GM23338 (cell line): ENCODE measurements at places on chromosomes 7 and 10. TPM values are rescaled to one million over a fixed set of nuclear protein-coding genes. Genes with fewer than 3 reads are reported as not detected.

GRID2IP gene
- 1.5 TPM in 2 replicates for total RNA-seq

HTR5A gene
- total RNA-seq = not detected in 2 replicates

ELN gene
- 4.0 and 5.6 TPM in 2 replicates for total RNA-seq

SDK1 gene
- 5.1 and 10.0 TPM in 2 replicates for total RNA-seq

- H3K27me3 ChIP-seq = no peaks in the 10 kb centered on the region
- no peak for DNase-seq
- no peaks in the 10 kb centered on the region for H3K4me1 ChIP-seq
- no peak overlapping the region for H3K27ac ChIP-seq
These were observed 592.0 kb downstream of the AUTS2 start for GRCh38 chr7:70190281-70190680.

- H3K27me3 ChIP-seq = no peaks in the 10 kb centered on the region
- H3K27ac ChIP-seq = peak overlapping the region; percentile 6; the same call in 1 of the 2 replicates
- no peaks in the 10 kb centered on the region for H3K36me3 ChIP-seq
- no peak for DNase-seq
These were observed 1.9 kb downstream of the MRPS33 start for GRCh38 chr7:141012696-141013344.

- no peak overlapping the region for H3K27ac ChIP-seq
- no peaks in the 10 kb centered on the region for H3K27me3 ChIP-seq
- DNase-seq = no peak
- no peaks in the 10 kb centered on the region for H3K36me3 ChIP-seq
- H3K4me3 ChIP-seq = no peak overlapping the region
These were observed 38.2 kb upstream of the CUX1 start for GRCh38 chr7:101779267-101779666.

GRCh38 chr7:30163231-30163894 lies 28.6 kb downstream of the MTURN start:
- no peak for DNase-seq
- no peak overlapping the region for H3K27ac ChIP-seq
- peaks cover 38% of the 10 kb centered on the region for H3K4me1 ChIP-seq
- H3K4me3 ChIP-seq = no peak overlapping the region
- 0 out of 2 replicates have a peak, but pooled peaks cover 9% of the 10 kb centered on the region for H3K27me3 ChIP-seq
- H3K36me3 ChIP-seq = no peaks in the 10 kb centered on the region

DNA sequence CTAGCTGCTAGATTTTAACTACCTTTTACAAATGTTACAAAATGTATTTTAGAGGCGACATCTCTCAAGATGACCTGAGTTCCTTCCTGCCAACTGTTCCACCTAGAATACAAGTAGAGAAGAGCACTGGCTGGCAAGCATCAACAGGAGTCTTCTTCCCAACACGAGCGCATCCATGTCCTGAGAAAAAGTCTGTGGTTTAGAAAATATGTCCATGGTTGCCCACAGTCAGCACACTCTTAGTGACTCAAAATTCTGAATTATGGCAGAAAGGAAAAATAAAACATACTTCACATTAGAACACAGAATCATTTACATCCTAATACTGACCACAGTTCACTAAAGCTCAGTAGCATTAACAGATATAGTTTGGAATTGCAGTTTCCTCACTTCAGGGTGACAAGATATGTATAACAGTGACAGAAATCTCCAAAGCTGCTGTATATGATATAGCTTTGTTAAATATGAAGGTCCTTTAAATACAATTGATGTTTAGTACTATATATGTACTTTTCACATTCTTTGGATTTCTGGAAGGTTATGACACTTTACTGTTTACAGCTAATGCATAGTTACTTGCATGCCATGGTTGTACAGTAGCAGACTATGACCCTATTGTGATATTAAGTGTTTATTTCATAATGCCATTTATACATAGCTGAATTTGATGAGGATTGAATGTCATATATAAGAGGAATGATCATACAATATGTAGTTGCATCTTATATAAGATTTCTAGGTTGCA lies 327.1 kb downstream of the GFRA1 start:
- no peaks in the 10 kb centered on the region for H3K36me3 ChIP-seq
- H3K27ac ChIP-seq = no peak overlapping the region
- DNase-seq = no peak
- H3K27me3 ChIP-seq = no peaks in the 10 kb centered on the region
- H3K4me1 ChIP-seq = peaks cover 14% of the 10 kb centered on the region; the same call in 1 of the 2 replicates
- no peak overlapping the region for H3K4me3 ChIP-seq

GRCh38 chr7:22447008-22447407 lies 53.0 kb downstream of the STEAP1B start:
- H3K36me3 ChIP-seq = no peaks in the 10 kb centered on the region
- no peak for DNase-seq
- no peaks in the 10 kb centered on the region; the same call in 1 of the 2 replicates for H3K4me1 ChIP-seq
- H3K27ac ChIP-seq = no peak overlapping the region

DNA sequence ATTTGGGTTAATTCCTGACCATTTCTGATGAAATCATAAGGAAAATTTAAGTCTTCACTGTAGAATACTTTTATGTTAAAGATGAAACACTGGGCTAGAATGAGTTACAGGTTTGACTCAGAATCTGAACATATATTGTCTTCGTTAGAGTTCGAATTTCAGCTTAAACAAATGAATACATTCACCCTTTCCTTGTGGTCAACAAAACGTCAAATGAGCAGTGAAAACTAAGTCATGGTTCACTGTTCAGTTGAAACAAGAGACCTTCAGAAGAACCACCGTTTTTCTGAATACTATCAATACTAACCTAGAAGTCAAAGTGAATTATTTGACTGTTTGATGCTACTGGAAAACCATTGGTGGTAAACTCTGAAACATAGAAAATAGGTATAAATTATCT lies 235.2 kb upstream of the ZWINT start:
- H3K4me1 ChIP-seq = no peaks in the 10 kb centered on the region
- no peaks in the 10 kb centered on the region for H3K36me3 ChIP-seq
- no peak overlapping the region for H3K27ac ChIP-seq
- no peak overlapping the region for H3K4me3 ChIP-seq
- no peaks in the 10 kb centered on the region for H3K27me3 ChIP-seq

DNA sequence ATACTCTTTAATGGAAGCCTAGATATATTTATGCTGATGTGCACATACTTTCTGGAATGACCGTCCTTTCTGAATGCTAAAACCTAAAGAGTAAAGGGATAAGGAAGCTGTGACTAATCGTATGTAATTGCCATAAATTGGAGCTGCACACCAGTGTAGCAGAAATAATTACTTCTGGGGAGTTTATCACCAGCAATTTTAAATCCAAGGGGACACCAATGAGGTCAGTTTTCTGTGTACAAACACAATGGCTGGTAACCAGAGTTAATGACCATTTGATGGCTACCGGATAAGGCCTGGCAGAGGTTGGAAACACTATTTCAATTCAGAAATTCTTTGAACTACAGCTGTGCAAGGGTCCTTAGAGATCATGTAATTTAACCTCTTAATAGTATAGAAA lies 670.1 kb downstream of the REEP3 start:
- H3K4me1 ChIP-seq = no peaks in the 10 kb centered on the region
- no peaks in the 10 kb centered on the region for H3K27me3 ChIP-seq
- no peak overlapping the region for H3K27ac ChIP-seq
- H3K4me3 ChIP-seq = no peak overlapping the region
- no peak for DNase-seq
- no peaks in the 10 kb centered on the region for H3K36me3 ChIP-seq

- no peak overlapping the region for H3K27ac ChIP-seq
- H3K36me3 ChIP-seq = no peaks in the 10 kb centered on the region
- no peak overlapping the region for H3K4me3 ChIP-seq
- DNase-seq = no peak
These were observed 21.4 kb upstream of the TPST1 start for GRCh38 chr7:66183700-66184099.

DNA sequence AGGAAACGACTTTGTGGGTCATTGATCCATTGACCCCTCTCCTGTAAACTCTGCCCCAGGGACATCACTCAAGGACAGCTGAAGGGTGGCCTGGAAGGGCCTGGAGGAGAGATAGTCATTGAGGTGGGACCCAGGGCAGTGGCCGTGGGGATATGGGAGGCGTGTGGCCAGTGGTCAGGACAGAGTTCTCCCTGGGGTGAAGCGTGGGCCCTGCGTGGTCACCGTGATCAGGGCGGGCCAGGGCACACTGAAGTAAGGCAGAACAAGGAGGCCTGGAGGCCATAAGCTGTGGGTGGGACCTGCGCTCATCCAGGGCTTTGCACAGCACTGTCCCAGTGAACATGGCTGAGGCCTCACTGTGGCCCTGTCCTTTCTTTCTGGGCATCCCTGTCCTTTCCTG lies 177.9 kb downstream of the ZNF248 start:
- no peak overlapping the region for H3K27ac ChIP-seq
- DNase-seq = no peak
- no peak overlapping the region for H3K4me3 ChIP-seq
- H3K27me3 ChIP-seq = no peaks in the 10 kb centered on the region
- 0 out of 2 replicates have a peak, but pooled peaks cover 3% of the 10 kb centered on the region for H3K36me3 ChIP-seq

DNA sequence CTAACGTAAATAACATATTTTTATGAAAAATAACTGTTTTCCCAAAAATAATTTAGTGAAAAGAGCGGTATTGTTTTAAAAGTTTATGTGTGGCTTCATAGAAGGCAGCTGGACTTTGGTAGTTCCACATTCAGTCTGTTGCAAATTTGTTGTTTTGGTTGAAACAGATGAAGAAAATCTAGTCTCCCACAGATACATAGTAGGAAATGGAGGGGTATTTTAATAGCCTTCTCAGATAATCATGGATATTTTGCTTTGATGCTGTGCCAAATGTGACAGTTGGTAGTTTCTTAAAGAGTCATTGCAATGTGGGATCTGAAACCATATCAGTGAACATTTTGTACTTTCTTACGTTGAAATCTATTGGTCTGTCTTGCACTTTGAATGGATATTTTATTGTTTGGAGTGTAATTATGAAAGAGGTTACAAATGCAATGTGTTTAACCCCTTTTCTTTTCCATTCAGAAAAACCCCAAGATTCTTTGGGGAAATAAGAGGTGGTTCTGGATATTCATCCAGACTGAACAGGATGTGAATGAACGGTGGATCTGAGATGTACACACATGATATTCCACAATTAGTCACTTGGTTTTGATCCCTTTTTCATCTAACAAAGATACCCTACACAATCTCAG lies 10.4 kb downstream of the ZNF365 start:
- H3K36me3 ChIP-seq = no peaks in the 10 kb centered on the region
- no peak overlapping the region for H3K27ac ChIP-seq
- no peak for DNase-seq
- H3K4me3 ChIP-seq = no peak overlapping the region
- H3K4me1 ChIP-seq = peaks cover 5% of the 10 kb centered on the region; the same call in 1 of the 2 replicates
- no peaks in the 10 kb centered on the region for H3K27me3 ChIP-seq
